ENCODE measurements at places on chromosomes 5 and 9.

GRCh38 chr5:24183981-24184380, 460.8 kb downstream of the CDH10 start:
- no peak for DNase-seq

DNA sequence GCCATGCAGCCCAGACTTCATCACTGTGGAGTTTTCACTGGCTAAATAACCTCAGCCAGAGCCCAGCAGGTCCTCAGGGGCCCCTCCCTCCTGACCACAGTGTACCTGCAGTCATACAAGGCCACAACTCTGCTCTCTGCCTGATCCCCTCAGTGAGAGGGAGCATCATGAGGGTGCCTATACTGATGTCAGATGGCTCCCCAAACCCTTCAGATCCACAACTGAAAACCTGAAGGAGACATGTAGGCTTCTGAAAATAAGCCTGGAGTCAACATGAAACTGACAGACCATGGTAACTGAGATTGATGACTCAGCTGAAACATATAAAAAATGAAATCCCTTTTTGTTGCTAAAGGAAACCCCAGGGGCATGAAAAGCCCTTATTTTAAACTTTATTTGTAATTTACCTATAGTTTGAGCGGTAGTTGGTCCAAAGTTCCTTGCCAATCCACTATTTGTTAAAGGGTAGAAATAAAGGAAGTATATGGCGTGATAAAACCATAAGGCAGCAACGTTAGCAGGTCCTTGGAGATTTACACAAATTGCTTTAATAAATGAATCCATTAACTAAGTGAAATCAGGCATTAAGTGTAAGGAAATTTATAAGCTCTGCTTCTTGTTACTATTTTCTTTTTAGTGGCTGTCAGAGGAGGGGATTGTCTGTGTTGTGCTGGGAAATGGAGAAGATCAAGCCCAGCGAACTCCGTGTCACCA, 68.3 kb downstream of the FGF1 start:
- no peak for DNase-seq

DNA sequence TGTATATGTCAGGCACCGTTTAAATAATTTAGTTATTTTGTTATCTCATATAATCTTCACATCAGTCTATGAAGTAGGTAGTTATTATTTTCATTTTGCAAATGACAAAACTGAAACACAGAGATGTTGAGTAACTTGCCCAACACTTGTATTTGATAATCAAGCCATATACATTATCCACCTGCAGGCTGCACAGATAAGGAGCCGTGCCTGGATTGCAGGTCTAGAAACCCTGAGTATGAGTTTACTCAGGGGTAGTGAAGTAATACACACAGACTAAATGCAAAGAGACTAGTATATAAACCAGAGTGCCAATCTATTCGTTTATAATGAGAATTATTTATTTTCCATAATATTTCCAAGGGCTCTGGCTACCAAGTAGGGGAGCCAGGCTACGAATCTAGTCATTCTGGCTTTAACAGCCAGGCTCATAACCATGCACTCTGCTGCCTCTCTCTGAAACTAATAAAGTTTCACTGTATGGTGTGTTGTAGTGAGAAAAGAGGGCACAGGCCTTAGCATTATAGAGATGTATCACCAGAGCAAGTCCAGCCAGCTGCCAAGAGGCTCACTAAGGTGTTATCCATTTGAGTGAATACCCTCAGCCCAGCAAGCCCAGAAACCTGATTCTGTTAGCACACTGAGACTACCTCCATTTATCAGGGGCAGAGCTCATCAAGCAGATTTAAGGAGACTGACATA, 4.5 kb downstream of the HEMGN start:
- DNase-seq, result no peak

DNA sequence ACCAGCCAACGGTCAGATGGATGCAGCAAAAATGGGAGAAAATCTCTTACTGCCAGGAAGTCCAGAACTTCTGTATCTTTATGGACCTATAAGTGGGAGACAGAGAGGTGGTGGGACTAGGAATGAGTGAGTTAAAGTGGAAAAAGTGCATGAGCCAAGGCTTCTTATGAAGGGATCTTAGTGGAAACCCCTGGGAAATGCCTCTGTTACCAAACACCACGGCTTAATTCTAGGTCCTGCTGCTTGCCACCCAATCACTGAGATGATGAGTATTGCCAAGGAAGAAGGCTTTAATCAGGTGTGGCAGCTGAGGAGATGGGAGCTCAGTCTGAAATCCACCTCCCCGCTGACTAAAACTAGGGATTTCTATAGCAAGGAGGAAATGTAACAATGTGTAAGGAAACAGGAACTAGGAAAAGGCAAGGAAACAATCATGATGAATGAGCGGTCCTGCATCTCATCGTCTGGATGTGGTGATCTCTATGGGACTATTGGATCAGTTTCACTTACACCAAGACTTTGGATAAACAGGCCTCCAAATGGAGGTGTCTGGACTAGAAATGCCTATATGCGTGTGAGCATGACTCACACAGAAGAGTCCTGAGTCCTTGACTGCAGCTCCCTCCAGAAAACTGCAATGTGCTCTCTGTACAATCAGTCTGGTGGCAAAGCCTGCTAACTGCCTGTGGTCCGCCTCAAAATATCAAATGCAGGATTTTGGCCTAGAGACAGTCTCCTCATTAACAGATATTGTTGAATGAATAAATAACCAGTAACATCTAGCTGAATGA, 98.2 kb upstream of the PRR16 start:
- DNase-seq, result no peak

DNA sequence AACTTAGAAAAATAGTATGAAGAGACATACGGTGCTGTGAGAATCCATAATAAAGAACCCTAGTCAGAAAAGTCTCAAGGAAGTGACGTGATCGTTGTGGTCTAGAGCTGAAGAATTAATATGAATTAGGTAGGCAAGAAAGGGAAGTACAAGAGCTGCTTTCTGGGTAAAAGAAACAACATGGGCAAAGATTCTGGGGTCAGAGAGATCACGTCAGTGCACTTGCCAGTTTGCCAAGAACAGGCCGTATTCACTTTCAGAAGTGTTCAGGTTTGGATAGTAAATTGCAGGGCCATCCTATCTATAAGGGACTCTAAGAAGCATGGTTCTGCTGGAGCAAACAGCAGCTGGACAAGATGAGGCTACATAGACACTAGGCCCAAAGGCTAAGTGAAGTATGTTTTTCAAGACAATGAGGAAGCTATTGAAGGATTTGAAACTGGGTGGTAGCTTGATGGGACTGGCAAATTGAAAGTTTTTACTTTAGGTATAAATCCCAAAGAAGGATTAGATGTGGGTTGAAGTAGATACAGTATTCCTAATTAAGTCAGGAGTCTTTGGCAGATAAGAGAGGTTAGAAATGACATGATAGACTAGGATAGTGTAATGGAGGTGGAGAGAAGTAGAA, 4.8 kb upstream of the CHD1 start:
- no peak for DNase-seq

GRCh38 chr5:109693535-109694400, 4.0 kb downstream of the MAN2A1 start:
- DNase-seq, result no peak

- DNase-seq, result peak; percentile 29
Observed at GRCh38 chr9:124320062-124320973, 62.6 kb downstream of the NEK6 start.

- DNase-seq, result no peak
Observed at GRCh38 chr9:105050296-105050695, 122.3 kb upstream of the ABCA1 start.

DNA sequence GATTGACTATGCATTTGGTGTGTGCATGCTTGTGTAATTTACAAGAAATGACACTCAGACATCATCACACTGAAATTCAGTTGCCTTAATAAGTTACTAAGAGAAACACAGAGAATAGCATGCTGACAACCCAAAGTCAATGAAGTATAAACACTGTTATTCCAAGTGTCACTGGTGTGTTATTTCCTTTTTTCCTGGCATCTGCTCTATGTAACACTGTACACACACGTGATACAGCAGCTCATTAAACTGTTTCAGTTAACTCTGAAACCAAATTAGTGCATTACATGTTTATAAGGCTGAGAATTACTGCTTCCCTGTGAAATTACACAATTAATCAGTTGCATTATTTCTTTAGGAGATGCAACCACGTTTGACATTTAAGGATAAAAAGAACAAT, 252.7 kb downstream of the EFNA5 start:
- no peak for DNase-seq

DNA sequence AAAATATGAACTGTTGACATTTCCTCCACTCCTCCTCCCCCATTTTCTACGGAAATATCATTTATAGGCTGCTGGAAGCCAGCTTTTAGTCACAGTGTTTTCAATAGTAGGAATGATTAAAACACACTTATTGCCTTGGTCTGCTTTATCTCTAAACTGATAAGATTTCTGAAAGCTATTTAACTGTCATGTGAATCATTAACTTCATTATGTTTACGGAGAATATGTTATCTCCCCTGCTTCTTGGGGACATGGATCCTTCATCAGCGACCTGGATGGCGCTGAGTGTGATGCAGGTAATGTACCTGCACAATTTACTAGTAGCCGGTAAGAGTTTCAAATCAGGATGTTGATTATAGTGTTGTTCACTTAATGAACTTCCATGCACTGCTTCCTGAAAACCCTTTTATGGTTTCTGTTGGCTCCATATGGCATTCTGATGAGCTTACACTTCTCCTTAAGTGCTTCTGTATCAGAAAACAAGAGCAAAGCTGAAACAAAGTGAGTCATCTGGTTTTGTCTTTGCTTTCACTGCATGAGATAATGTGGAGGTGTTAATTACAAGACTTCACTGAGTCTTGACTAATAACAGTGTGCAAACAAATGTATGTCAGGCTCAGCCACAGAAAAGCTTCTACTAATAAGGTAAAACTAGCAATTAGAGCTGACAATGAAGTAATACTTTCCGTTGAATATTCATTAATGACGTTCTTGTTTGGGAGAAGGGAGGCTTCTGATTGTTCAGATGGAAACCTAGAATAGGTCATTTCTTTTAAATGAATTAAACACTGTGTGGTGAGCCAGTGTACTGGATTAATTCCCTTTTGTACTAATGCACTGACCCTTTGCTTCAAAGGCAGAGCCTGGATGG, 162.4 kb upstream of the ZNF608 start:
- DNase-seq, result no peak

- DNase-seq, result no peak
Observed at GRCh38 chr5:137834498-137835049, 33.1 kb upstream of the MYOT start.

DNA sequence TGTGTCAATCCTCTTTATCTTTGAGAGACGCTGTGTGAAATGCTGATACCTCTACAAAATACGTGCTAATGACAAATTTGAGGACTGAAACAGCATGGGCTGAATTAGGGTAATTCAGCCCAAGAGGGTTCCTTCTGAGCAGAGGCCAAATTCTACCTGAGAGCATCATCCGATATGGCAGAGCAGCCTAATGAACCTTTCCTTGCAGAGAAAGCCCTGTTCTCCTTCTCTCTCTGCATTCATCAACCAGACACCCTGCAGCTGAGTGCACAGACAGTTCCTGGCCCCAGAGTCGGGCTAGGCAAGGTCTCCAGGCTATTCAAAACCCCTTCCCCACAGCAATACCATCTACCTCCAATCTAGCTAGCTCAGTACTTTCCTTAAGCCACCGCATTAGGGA, 77.9 kb downstream of the TRIM32 start:
- no peak for DNase-seq

GRCh38 chr9:311841-312240, 97.2 kb downstream of the DOCK8 start:
- no peak for DNase-seq

GRCh38 chr5:82259172-82259800, 18.9 kb downstream of the RPS23 start:
- no peak for DNase-seq

DNA sequence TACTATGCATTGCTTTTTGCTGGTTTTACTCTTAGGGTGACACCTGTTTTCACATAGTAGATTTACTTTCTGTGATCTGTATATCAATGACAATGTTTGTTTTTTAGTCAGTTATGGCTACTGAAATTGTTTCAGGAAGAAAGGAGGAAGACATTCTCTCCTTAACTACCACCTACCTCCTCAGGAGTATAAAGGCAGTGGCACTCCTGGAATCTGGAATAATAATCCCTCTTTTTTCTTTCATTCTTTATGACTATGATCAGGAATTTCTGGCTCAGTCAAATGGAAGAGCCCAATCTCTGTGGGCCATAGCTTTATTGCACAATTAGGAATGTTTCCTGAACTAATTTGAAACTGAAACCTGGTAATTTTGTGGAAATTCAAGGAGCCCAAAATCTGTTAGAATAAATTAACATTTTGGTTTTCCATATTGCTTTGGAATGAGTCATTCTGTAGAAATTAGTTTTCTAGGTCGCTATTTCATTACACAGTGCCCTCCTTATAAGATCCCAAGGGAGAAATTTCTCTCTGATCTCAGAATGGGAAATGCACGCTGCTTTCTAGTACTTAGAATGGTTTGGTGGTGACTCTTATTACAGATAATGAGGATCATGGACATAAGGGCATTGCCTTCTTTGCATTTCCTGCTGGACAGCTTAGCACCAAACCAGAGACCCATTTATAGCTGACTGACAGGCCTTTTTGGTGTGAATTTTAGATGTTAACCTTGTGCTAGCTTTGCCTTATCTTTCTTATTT, 95.3 kb upstream of the VLDLR start:
- DNase-seq, result no peak

GRCh38 chr9:128798896-128799295, 11.8 kb downstream of the TBC1D13 start:
- no peak for DNase-seq

- no peak for DNase-seq
Observed at GRCh38 chr5:29930316-29930715, 1263.2 kb upstream of the CDH6 start.

DNA sequence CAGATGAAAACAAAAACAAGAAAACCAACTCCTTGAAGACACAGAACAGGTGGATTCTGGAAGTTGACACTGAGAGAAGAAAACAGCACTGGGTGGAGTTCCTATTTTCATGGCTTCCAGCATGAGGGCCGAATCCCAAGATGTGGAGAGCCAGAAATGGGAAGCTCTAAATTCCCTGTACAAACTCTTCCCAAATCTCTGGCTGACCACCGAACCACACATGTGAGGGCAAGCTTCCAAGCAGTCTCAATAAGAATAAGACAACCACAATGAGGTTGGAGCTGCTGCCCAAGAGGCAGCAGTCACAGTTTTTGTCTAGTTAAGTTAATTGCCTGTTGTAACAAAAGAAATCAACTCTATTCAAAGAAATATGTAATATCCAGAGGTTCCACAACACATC, 339.3 kb upstream of the SLC30A5 start:
- DNase-seq, result no peak

- DNase-seq, result no peak
Observed at GRCh38 chr9:22147813-22148527, 138.9 kb upstream of the CDKN2B start.
